ENCODE measurements at places on chromosomes 3 and 15. TPM values are rescaled to one million over a fixed set of nuclear protein-coding genes. Genes with fewer than 3 reads are reported as not detected.

Gene SLC6A1
- not detected for total RNA-seq

Gene IQCH
- total RNA-seq, result 7.0 TPM

Gene CNTN3
- total RNA-seq, result 5.0 TPM

Gene WNT5A
- 4.4 TPM for total RNA-seq

Gene SKOR1
- 0.12 TPM for total RNA-seq

Gene ITPKA
- total RNA-seq, result 18.1 TPM

Gene SI
- not detected for total RNA-seq

Gene NOX5
- 0.25 TPM for total RNA-seq

Gene TRNT1
- 32.9 TPM for total RNA-seq

Gene ZNF80
- not detected for total RNA-seq

Gene GABRG3
- not detected for total RNA-seq

Gene PPM1L
- total RNA-seq, result 0.77 TPM

Gene METTL6
- 30.1 TPM for total RNA-seq

Gene GOLGA8A
- 29.4 TPM for total RNA-seq

Gene FBLN2
- 18.0 TPM for total RNA-seq

Gene GOLGA8G
- total RNA-seq, result not detected

Gene ATP8B4
- 2.1 TPM for total RNA-seq

Gene EPHB1
- 0.12 TPM for total RNA-seq

Gene LRRN1
- total RNA-seq, result not detected

Gene C3orf85
- total RNA-seq, result not detected

Gene FAM227B
- total RNA-seq, result 2.7 TPM

Gene SERINC4
- total RNA-seq, result not detected

Gene RARB
- total RNA-seq, result 44.8 TPM

Gene LARP6
- 174 TPM for total RNA-seq

Gene IL12A
- total RNA-seq, result 4.1 TPM

Gene STRIT1
- not detected for total RNA-seq

Gene CHRNA7
- total RNA-seq, result 0.37 TPM

Gene PCOLCE2
- 25.4 TPM for total RNA-seq

Gene CCDC54
- total RNA-seq, result not detected

Gene TGM5
- not detected for total RNA-seq

Gene ZPLD1
- 0.62 TPM for total RNA-seq

Gene SEMA5B
- not detected for total RNA-seq

Gene KBTBD12
- not detected for total RNA-seq

Gene DPPA2
- total RNA-seq, result not detected

Gene ATR
- 39.7 TPM for total RNA-seq

Gene EMC7
- 44.7 TPM for total RNA-seq

Gene TIMMDC1
- total RNA-seq, result 51.6 TPM

All from uterine smooth muscle cell (primary cell).